NCI-H510A (cell line): ENCODE measurements at places on chromosomes 6 and 20.

DNA sequence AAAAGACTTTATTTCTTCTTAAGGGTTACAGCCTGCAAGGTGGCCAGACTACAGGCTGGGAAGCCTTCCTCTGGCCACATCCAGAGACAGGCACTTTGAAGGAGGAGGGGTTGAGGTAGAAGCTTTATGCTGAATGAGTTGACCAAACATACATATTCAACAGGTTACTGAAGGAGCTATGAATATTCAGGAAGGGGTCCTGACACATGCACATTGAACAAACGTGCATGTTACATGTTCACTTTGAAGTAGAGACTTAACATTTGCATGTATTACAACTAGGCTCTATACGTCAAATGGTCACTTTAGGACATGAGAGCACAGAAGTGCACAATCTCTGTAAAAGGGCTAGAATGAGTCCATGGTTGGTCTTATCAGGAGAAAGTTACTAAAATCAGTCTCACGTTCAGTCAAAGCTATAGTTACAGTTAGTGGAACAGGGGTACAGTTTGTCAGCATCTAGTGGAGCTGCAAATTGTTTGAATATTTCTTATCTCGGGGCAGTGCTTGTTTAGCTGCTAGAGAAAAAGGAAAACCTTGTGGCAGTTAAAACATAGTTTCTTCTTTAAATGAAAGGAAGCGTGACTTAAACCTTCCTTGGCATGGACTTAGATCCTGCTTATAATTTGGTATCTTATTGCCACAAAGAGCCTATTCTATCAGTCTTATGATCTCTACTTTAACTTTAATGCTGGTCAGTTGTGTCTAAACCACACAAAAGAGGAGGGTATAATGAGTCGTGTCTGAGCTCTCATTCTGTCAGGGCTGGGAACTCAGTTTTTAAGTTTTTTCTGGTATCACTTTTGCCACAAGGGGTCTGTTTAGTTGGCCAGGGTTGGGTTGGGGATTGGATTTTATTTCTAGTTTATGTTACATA is 4.6 kb upstream of the ZSCAN9 start:
- DNase-seq = no peak

DNA sequence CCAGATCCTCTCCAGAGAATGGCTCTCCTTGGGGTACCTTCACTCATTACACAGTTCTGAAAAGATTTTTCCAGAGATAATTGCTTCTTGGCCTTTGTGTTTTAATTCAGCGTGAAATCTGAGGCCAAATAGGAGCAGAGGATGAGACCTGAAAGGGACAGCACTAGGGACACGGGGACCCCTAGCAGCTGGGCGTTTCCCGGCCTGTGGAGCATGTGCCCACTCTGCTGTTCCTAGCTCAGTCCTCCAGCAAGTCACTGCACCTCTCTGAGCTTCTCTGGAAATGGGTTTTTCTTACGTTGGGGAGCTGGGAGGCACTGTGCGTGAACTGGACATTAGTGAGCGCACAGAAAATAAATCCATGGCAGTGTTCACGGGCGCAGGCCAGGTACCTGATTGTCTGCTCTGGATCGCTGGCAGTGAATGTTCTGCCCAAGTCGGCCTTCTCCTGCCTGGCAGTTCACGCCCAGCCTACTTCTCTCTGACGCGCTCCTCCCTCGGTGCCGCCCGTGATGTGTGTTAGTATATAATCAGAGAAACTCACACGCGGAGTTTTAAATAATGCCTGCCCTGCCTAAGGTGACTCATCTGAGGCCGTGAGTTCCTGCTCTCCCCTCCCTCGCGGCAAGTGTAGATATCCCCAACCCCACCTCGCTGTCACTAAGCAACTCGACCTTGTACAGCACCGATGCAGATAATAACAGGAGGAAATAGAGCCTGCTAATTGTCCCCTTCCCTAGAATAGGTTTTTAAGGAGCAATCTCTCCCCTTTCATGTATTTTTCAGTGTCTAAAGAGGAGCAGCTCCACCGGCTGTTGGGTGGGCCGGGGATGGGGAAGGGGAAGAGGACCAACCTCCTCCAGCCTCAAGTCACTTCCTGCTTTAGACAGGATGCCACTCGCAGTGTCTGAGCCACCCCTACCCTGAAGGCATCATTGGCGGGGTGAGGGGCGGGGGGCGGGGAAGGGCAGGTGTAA is 2.7 kb upstream of the TUBB2A start:
- DNase-seq = no peak

DNA sequence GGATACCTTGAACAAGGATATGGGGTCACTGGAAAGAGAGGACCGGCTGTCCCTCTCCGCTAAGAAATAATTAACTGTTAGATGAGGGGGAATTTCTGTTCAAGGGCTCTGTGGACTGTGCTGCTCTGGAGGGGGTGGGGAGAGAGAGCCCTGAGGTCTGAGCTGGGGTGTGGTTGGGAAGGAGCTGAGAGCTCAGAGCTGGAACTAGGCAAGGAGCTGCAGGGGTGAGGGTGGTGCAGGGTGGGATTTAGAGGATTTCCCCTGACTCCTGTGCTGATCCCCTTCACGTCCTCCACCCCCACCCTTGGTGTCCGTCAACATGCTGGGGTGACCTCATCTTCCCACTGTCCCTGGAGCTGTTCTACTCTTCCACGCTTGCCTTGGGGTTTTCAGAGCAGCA is 52.5 kb downstream of the HLA-A start:
- no peak for DNase-seq

- DNase-seq = no peak
Measured at GRCh38 chr6:85669735-85670194, 27.1 kb upstream of the SYNCRIP start.

DNA sequence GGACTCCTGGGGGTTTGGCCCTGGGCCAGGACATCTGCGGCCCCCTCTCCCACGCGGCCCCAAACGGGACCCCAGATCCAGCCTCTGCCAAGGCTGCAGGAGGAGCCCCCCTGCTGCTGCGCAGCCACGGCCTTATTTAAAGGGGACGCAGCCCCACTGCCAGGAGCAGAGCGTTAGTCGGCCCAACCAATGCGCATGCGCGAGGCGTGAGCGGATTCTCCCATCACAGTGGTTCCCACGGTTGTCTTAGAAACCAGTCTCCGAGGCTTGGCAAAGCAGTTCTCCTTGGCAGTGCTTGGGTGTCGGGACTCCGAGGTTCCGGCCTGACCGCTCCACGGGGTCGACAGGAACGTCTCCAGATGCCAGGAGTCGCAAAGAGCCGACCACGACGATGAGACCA is 288.3 kb upstream of the ZNF337 start:
- no peak for DNase-seq

DNA sequence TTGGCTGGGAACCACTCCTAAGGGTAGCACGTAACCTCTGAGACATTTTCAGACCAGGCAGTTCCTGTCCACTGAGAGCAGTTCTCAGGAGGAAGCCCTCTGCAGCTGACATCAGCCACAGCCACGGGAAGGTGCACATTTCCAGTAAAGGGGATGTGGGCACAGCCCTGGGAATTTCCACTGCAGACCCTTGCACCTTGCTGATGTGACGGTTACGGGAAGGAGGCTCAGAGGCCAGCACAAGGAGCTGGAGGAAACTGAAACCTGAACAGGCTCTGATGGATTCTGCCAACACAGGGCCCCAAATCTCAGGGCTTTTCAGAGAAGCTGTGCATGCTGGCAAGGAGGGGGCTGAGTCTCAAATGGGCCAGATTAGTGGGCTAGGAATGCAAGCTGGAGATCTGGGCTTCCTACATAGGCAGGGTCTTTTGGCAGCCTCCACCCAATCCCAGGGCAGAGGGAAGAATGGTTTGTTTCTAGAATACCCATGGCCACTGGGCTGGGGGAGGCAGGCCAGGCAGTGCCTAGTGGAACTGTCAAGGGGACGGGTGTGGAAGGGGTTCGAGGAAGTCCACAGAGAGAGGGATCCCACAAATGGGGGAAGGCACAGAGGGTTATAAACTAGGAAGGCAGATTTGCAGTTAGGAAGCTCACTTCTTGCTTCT is 14.2 kb downstream of the EBF4 start:
- no peak for DNase-seq

- DNase-seq = no peak
Measured at GRCh38 chr6:105564121-105564902, 161.4 kb upstream of the PREP start.

GRCh38 chr6:41625442-41625841 is 12.8 kb upstream of the MDFI start:
- DNase-seq = no peak

DNA sequence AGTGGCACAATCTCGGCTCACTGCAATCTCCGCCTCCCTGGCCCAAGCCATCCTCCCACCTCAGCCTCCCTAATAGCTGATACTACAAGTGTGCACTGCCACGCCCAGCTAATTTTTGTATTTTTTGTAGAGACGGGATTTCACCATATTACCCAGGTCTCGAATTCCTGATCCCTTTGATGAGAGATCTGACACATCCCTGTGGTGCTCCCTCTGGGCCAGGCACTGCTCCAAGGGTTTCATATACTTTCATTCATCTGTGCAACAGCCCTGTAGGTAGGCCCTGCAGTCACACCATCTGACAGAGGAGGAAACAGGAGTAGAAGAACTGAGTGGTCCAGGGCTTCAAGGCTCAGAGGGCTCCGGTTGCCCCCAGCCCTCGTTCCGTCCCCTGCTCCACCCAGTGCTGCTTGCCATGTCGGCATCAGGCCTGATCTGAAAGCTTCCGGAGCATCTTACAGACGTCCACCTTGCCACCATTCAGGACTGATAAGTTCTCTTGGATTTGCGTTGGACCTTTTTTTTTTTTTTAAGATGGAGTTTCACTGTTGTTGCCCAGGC is 3.3 kb downstream of the ZGPAT start:
- DNase-seq = no peak

DNA sequence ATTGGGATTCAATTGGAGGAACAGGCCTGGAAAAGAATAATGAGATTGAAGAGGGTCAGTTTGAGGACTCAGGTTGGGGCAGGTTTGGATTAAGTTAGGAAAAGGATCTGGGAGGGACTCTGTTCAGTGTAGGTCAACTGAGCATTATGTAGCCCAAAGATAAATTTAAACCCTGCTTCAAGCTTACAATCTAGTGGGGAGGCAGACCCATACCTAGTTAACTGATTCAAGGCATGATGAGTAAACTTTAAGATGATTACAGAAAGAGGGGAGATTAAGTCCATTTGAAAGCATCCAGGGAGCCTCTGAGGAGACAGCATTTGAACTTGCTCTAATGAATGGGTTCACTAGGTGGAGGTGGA is 11.4 kb upstream of the LTA start:
- DNase-seq = no peak

GRCh38 chr20:2890742-2891141 is 17.5 kb downstream of the PTPRA start:
- no peak for DNase-seq

- no peak for DNase-seq
Measured at GRCh38 chr6:127404594-127405178, 54.5 kb downstream of the KIAA0408 start.

DNA sequence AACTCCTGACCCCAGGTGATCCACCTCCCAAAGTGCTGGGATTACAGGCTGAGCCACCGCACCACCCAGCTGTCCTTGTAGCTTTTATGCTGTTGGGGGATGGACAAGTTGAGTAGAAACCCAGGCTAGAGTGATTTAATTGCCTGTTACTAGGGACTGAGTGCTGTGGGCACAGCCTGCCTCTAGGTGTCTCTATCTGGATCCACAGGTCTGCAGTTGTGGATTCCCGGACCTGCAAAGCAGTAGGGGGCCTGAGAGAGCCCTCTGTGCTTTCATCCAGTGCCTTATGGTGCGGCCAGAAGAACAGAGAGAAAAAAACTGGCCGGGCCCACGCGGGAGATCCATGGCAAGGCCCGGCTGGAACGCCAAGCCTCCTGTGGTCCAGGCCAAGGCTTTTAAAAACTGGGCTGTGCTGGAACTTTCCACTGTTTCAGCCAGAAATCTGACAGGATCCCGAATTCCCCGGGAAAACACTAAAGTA is 5.2 kb downstream of the SIRPA start:
- no peak for DNase-seq
